Fibroblast of skin of right quadriceps (primary cell): ENCODE measurements at places on chromosomes 3 and 15.

- peak; percentile 37 for DNase-seq
Observed at GRCh38 chr15:55389264-55389607, 18.9 kb downstream of the CCPG1 start.

DNA sequence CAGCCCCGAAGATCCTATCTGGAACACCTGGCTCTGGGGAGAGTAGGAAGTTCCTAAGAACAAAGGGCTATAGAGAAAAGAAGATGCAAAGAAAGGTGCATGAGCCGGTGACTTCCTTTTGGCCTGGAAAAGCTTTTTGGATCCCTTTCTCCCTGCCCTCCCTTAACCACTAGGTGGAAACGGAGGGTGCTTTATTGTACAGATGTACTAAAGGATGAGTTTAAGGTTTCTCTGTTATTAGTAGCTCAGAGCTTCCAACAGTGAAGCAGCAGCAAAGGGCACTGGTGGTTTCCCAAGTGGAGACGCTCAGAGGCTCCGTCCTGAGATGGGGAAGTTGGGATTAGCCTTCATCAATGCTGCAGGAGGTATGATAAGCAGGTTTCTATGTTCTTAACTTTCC, 5.9 kb upstream of the ADGRG7 start:
- peak; percentile 39 for DNase-seq

DNA sequence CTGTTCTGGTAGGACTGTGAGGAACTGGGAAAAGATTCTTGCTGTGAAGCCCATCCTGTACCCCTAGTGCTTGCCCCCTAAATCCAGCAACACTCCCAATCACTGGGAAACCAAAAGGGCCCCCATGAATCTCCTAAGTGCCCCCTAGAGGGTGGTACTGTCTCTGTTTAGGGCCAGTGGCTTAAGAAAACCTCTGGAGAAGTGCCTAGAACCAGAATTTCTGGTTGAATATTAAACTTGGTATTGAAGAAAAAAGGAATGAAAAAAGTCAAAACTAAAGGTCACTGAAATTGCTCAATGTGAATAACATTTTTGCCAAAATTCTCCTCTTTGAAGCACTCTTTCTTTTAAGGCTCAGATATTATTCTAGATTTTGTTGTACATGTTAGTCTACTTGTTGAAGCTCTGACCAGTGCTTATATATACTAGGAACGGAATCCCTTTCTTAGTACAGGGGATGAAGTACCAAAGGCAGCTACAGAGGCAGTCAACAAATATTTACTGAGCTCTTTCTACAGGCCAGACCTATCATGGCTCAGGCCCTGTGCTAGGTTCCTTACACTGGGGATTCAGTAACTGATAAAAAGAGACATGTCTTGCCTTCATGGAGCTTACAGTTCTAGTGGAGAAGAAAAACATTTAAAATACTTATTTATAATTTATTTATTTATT, 138.8 kb downstream of the MYLK start:
- DNase-seq, result no peak

DNA sequence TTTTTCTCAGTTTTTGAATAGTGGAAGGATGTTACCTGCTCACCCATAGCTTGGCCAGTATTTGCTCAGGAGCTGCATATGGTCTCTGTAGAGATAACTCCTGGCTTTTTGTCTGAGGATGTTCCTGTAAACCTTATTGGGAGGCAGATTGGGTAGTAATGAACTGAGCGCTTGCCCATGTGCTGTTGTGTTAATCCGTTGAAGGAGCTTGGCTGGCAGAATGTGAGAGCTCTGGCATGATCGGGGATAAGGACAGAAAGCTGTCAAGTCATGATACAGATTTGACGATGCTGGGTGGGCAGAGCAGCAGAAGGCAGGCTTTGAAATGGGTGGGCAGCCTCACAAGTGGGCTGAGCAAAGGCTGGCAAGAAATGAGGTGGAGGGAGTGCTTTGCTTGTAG, 27.4 kb downstream of the SH3GL3 start:
- no peak for DNase-seq

DNA sequence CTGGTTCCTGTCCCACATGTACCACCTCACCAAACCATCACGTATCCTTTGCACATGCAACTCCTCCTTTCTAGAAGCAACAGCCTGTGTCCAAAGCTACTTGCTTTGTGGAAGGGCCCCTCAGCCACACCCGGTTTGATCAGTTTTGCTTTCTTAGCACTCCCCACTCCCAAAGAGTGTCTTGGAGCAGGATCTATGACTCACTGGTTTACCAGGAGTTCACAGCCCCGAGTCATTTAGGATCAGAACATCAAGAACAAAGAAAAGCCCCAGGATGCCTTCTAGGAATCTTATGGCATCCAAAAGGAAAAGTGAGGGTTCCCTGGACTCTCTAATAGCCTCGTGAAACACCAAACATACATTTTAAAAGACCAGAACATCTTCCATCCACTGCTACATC, 50.7 kb upstream of the IGF1R start:
- no peak for DNase-seq

GRCh38 chr3:188749010-188749617, 422.7 kb upstream of the TPRG1 start:
- no peak for DNase-seq

DNA sequence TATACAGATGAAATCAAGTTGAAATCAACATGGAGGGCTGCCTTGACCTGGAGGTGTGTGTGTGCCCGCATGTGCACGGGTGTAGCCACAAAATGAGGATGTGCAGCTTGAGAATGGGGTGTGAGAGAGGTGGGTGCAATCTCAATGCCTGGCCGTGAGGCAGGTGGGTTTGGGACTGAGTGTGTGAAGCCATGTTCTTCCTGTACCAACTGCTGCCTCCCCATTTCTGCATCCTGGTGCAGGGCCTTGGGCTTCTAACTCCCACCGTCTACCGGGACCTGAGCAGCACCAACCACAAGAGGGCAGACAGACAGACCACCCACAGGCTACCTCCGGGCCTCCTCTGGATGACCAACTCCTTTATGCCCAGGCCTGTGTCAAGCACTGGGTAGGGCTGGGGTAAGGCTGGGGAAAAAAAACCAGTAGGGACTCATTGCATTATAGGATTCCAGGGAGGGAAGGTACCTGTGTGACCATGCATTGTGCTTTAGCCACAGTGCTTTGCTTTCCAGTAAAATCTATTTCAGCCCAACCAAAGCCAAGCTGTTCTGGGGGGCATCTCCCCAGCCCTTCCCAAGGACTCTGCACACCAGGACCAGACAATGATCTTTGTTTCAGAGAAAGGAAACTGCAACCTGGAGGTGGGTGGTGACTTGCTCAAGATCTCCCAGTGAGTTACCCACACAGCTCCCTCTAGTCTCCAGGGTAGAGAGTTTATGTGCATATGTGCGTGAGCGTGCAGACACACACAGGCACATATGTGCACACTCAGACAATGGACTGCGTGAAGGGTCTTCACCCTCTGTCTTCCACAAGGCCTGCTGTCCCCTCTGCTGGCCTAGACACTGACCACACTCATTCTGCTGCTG, 162.2 kb upstream of the TLE3 start:
- no peak for DNase-seq

- no peak for DNase-seq
Observed at GRCh38 chr3:190314741-190315140, 7.5 kb downstream of the CLDN1 start.

DNA sequence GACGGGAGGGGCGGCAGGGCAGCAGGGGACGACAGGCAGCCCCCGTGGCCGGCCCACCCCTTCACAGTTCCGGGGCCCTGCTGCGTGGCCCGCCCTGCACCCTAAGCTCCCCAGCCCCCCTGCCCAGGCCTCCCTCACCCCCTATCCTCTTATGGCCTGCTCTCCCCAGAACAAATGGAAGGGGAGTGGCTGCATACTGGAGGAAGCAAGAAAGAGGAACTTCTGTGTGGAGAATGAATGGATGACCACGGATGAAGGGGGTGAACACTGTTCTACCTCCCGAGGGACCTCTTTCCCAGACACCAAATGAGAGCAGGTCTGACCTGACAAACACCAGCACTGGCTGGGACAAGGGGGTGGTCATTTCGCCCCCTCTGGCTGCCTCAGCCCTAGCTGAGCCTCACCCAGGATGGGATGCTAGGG, 25.0 kb downstream of the SEC61A1 start:
- no peak for DNase-seq

- no peak for DNase-seq
Observed at GRCh38 chr3:150519026-150519425, 27.3 kb downstream of the SERP1 start.

GRCh38 chr3:42510325-42510724, 7.9 kb downstream of the VIPR1 start:
- no peak for DNase-seq

DNA sequence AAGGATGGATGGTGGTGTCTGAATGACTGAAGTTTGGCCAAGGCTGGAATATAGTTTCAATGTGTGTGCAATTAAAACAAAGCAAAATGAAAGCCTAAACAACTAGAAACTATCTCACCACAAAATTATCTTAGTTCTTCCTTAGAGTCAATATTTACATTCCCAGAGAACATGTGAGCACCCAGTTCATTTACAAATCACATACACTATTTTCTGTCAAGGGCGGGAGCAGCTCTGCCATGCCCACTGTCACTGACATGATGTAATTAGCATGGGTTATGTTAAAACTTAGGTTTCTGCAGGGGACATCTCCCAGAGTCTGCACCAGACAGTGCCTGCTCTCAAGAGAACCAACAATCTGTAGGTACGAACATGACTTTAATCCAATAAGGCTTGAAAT, 65.0 kb downstream of the PDZRN3 start:
- DNase-seq, result no peak

- peak; percentile 51 for DNase-seq
Observed at GRCh38 chr3:111729087-111729846, 129.8 kb upstream of the PHLDB2 start.

- DNase-seq, result peak; percentile 26
Observed at GRCh38 chr15:60591496-60592370, 112.8 kb upstream of the ICE2 start.

- no peak for DNase-seq
Observed at GRCh38 chr3:121665488-121665887, 4.8 kb upstream of the HCLS1 start.

DNA sequence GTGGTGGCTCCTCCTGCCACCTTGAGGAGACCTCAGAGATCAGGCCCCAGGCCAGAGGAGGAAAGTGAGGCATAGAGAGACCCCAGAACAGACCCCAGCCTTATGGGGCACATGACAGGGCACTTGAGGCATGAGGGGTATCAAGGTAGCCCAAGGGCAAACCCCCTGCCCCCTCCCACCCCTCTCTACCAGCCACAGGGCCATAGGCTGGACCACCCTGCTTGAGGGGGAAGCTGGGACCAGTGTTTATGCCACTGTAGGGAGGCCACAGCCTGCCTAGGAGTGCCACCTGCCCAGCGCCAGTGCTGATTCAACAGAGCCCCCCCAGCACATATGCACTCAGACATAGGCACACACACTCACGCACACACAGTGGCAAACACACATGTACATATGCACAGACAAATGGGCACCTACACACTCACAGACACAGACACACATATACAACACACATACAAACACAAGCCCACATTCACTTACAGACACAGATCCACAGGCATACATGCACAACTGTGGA, 10.3 kb downstream of the MYL3 start:
- DNase-seq, result no peak

GRCh38 chr3:18018491-18019160, 276.2 kb upstream of the TBC1D5 start:
- no peak for DNase-seq

- DNase-seq, result peak; percentile 73
Observed at GRCh38 chr3:144053121-144053520, 81.5 kb downstream of the DIPK2A start.

- no peak for DNase-seq
Observed at GRCh38 chr3:168093229-168093628, 2.5 kb downstream of the GOLIM4 start.

DNA sequence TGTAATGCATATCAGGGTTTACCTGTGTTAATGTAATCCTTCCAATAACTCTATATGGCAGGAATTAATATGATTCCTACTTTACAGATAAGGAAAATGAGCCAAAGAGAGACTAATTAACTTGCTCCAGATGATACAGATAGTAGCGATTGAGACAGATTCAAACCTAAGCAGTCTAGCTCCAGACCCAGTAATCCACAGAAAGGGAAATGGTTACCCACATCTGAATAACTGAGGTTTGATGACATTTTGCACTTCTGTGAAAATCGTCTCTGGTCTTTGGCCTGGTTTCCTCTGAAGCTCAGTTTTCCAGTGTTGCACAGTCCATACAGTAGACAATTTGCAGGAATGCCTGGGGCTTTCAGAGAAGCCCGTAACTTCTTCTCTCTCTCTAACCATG, 177.1 kb upstream of the UMPS start:
- no peak for DNase-seq

- no peak for DNase-seq
Observed at GRCh38 chr15:63911160-63911559, 77.4 kb upstream of the HERC1 start.

GRCh38 chr15:65303687-65304380, 643 bp upstream of the RNU5B-1 start:
- peak; percentile 65 for DNase-seq

DNA sequence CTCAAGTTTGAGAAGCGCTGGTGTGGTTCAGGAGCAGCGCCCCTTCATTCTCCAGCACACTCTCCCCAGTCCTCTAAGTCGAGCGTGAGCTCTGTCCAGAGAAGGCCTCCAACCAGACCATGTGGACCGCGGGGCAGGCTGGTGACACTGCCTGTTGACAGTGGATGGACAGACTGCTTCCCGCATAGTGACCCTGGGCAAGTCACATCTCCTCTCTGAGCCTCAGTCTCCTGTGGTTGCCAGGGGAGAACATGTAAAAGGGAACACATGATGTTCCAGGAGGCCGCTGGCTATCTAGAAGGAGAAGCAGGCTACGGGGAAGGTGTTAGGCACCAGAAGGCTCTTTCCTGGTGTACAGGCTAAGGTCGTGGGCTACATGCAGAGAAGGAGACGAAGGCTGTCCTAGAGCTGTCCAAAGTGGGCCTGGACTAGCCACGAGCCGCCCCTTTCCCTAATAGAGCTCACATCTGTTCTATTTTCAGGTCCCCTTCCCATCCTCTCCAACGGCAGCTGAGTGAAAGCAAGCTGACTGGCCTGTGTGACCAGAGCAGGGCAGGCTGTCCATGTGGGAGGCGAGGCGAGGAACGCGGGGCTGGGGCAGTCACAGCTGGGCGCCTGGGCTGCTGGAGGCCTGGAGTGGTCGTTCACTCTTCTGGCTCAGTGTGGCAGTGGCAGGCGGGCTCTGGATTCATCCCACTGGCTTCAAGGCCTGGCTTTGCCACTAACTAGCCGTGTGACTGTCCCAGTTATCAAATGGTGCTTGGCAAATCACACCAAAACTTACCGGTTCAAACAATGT, 11.1 kb downstream of the ISG20 start:
- no peak for DNase-seq

GRCh38 chr3:60573494-60573893, 677.8 kb downstream of the FHIT start:
- DNase-seq, result peak; percentile 76

DNA sequence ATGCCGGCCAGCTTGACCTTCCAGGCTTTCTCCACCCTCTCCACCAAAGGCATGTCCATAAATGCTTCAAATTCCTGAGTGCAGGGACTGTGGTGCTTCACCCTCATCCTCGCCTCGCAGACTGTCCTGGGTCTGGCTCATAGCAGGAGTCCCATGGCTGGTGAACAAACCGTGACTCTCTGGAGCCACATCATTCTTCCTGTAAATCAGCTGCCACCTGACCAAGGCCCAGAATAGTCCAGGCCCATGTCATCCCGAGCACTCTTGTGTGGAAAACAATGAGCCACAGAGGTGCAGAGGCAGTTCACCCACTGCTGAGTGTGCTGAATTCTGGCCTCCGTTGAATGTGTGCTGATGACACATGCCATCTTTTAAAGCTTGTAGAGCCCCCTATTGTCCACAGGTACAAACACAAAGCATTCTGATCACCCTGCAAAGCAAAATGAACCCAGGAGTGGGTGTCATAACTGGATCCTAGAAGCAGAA, 68.6 kb downstream of the ABHD5 start:
- DNase-seq, result peak; percentile 55
